Stimulated activated CD4-positive, alpha-beta T cell treated with anti-CD3 and anti-CD28 coated beads, TNF-alpha, amount 100 ng/mL, for 48 hours (primary cell): ENCODE measurements at places on chromosomes 5 and 9.

GRCh38 chr5:178555005-178555404 lies 35.2 kb downstream of the COL23A1 start:
- no peak for DNase-seq

DNA sequence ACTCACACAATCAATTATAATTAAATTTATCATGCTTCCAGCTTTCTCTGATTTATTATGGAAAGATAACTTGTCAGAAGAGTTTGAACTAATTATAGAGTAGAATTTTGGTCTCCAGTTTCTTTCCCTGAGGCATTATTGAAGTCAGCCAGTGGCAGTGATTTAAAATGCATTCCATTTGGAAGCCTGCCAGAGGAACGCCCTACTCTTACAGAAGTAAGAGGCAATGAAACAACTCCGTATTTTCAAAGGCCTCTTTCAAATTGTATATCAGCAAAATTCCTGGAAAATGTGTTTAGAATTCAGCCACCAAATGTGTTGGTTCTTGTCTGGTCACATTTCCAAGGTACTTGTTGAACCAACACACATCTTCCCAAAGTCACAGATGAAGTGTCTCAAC lies 640.9 kb downstream of the SEMA5A start:
- DNase-seq = no peak

DNA sequence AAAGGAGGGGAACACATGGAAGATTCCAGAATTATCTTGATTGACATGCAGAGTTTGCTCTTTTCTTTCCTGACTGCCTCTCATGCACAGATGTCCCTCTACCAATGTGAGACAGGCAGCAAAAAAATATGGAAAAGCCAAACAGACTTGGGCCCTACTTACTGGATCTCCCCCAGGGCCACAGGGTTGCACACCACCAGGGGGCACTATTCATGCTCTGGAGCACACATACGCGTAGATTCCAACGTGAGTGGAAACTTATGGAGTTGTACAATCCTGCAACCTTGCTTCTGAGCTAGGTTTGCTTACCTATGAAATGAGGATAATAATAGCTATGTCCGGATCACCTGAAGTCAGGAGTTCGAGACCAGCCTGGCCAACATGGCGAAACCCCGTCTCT lies 319.5 kb downstream of the ARHGEF28 start:
- DNase-seq = no peak

DNA sequence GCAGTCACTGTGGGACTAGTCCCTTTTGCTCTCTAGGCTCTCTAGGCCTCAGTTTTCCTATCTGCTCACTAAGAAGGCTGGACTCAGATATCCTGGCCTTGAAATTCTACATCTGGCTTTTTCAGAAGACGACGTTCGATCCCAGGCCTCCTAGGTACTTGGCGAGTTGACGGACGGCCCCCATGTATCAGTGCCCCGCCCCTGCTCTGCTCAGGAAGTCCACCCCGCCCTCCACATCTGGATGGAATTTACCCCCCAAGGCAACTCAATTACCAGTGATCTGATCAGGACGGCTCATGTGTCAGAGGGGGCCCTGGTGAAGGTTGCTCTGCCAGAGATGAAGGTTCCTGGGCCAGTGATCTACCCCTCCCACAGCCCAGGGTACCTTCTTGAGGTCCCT lies 44.1 kb upstream of the SYNPO start:
- no peak for DNase-seq

DNA sequence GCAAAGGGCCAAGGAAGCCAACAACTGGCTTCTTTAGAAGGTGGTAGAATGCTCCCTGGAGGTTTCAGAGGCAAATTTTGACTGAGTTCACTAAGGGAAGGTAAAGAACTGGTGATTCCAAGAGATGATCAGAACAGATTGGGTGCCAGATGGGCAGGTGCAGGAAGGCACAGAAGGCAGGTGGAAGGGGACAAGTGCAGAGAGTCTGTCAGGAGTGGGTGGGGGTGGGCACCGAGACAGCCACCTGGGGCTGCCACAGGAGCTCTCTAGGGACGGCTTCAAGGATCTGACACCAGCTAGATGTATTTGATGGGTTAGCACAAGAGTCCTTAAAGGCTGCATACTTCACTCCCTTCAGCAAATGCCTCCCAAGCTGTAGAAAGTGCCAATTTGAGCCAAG lies 207.3 kb downstream of the PTTG1 start:
- DNase-seq = no peak

GRCh38 chr9:27672718-27673117 lies 99.4 kb upstream of the C9orf72 start:
- DNase-seq = no peak
